ENCODE measurements at places on chromosomes 5 and 9.

GRCh38 chr5:103232393-103232999 is 26.1 kb upstream of the MACIR start:
- DNase-seq = no peak

DNA sequence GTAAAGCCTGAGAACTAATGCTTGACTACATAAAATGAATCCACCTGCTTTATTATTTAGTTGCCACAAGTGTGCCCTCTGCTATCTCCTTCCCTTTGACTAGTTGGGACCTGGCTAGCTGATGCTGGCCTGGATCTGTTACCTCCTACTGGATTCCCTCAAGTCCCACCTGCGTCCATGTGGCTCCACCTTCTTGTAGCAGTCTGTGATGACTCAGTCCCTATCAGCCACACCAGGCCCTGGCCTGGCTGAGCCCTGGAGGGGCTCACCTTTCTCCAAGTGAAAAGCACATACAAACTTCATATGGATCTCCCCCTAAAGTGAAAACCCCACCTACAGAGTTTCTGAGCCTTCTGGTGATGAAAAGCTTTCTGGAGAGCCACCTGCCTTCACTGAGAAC is 611.4 kb downstream of the SEMA5A start:
- no peak for DNase-seq

DNA sequence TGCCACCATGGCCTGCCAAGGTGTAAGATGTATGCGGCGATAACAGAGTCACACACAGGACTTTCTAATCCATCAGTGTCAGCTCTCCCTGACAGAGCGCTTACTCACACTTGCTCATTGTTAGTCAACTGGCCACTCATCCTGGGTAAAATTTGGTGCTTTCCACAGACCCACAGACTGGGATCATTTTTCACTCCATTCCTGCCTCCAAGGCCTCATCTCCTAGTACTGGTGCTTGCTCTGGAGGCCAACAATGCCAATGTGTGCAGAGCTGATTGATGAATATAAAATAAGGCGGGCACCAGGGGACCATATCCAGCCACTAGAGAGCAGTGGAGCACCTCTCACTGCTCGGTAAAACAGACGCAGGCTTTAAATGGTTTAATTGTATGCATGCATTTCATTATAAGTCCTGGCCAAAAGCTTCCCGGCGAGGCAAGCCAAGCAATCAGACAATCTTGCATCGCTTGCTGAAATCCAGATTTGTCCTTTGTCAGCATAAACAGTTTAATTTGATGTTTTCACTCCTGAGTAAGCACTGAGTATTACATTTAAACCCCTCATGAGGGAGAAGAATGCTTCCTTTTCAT is 22.3 kb downstream of the PSMB7 start:
- no peak for DNase-seq

DNA sequence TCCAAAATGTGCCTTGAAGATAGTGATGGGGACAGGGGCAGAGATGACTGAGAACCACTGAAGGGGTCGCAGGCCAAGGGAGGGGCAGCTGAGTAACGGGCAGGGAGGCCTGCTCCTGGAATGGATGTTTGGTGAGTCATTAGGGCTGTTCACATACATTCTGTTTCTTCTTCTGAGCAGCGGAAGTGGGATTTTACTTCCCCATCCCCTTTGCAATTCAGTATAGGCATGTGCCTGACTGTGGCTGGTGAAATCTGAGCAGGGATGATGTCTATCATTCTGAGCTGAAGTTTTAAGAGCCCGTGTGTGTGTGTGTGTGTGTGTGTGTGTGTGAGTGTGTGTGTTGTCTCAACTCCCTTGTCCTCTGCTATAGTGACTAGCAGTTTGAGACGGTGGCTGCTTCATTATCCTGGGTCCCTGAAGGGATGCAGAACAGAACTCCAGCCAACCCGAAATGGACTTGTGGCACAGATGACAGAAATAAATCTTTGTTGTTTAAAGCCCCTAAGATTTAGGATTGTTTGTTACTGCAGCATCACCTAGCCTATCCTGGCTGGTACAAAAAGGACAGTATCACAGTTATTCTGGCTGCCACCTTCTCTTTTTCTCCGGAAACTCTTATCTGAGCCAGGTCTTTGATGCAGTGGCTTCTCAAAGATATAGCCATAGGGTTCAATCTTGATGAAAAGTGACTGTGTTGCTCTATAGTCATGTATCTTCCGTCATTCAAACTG is 29.2 kb upstream of the TGFBI start:
- DNase-seq = no peak

DNA sequence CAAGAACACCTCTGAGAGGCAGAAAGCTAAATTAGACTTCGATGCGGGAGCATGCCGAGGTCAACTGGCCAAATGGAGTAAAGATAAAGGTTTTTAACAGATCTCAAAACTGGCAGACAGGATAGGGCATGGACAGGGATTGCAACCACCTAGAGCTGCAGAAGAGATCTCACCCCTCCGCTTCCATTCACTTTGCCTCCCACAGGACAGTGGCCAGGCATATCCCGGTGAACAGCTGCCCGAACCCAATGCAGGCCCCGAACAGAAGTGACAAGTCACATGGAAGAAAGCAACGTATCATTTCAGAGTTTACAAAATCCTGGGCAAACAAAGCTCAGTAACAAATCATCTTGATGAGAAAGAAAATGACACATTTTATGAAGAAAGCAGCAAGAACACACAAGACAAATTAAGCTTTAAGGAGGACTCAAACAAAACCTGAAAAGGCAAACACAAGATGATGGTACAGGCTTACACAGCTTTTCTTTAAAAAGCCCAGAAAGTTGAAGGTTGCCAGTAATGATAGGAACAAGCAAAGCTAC is 18.4 kb downstream of the RNF130 start:
- no peak for DNase-seq

DNA sequence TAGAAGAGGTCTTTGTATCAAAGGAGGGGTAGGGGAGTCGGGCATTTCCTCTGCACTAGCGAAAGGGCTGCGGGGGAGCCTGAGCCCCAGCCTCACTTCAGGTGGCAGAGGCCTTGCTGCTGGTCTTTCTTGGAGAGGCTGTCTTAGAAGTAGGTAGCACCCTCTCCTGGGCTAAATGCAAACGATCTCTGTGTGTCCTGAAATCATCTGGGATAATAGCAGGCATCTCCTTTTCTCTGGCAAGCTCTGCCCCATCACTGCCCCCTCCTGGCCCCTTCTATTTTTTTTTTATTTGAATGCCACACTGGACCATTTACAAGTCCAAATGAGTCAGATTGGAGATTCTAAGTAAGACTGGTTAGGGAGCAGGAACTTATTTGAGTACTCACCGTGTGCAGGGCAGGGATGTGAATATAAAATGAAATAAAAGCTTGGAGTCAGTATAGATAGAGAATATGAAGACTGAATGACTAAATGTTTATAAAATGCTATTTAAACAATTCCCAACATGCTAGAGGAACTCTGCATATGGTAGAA is 137.1 kb downstream of the FGF1 start:
- peak; percentile 10 for DNase-seq

GRCh38 chr9:91360551-91361290 is 997 bp downstream of the AUH start:
- no peak for DNase-seq

DNA sequence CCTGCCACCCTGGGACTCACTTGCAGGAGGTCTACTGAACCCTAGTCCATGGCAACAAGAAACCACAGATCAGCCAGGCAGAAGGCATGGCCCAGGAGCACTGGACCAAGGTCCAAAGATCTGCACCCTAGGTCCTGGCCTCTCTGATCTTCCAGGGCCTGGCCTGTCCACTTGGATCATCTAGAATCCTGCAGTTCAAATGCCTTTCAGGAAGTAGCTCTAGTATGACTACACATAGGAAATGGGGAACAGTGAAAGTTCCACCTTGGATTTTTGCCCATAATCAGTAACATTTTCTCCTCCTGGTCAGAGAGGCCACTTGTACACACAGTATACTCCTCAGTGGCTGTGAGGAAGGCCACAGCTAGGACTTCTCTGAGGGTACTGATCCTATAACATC is 11.5 kb downstream of the ANXA6 start:
- no peak for DNase-seq

DNA sequence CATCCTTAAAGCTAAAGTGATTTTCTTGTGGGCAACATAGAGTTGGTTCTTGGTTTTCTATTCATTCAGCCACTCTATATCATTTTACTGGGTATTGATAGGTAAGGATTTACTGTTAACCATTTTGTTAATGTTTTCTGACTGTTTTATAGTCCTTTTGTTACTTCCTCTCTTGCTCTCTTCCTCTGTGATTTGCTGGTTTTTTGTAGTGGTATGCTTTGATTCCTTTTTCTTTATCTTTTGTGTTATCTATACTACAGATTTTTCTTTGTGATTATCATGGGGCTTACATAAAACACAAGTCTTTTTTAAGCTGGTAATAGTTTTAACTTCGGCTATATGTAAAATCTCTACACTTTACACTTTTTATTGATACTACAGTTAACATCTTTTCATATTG is 43.3 kb downstream of the CREBRF start:
- DNase-seq = no peak

- DNase-seq = peak; percentile 43
Observed at GRCh38 chr5:19880859-19881436, 107.1 kb downstream of the CDH18 start.

GRCh38 chr5:172798422-172799215 is 27.6 kb upstream of the DUSP1 start:
- DNase-seq = no peak

- DNase-seq = no peak
Observed at GRCh38 chr5:109141222-109142200, 268.3 kb downstream of the PJA2 start.

DNA sequence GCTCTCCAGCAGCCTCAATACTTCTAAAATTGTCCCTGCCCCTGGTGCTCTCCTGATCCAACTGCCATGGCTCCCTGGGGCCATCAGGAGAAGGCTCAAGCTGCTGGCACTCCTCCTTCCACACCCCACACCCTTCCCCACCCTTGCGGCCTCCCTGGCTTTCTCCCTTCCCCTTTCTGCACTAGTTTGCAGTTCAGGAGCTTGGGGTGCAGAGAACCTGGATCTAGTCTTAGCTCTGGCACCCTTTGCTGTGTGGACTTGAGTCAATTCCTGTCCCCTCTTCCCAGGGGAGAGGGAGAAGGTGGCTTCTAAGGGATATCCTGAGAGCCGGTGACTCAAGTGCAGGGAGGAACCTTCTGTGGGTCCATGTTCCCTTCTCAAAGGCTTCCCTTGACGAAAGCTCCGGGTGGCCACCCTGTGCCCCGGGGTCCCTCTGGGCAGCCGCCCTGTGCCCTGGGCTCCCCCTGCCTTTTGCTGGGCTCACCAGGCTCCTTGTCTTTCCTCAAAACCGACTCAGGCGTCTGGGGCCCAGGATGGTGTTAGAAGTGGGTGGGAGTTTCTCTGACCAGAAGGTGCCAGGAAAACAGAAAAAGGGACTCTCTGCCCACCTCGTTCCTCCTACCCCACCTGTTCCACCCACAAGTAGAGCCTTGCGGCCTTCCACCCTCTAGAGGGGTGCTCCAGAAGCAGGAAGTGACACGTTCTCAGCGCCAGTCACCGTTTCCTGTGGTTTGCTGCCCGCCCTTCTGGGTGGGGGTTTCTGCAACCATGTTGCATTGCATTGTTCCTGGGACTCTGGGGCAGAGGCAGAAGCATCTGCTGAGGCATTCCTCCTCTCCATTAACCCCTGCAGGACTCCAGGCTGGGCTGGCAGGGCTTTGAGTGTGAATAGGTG is 15.0 kb downstream of the GLIPR2 start:
- no peak for DNase-seq

GRCh38 chr5:28374492-28374967 is 1336.1 kb upstream of the CDH9 start:
- DNase-seq = no peak

DNA sequence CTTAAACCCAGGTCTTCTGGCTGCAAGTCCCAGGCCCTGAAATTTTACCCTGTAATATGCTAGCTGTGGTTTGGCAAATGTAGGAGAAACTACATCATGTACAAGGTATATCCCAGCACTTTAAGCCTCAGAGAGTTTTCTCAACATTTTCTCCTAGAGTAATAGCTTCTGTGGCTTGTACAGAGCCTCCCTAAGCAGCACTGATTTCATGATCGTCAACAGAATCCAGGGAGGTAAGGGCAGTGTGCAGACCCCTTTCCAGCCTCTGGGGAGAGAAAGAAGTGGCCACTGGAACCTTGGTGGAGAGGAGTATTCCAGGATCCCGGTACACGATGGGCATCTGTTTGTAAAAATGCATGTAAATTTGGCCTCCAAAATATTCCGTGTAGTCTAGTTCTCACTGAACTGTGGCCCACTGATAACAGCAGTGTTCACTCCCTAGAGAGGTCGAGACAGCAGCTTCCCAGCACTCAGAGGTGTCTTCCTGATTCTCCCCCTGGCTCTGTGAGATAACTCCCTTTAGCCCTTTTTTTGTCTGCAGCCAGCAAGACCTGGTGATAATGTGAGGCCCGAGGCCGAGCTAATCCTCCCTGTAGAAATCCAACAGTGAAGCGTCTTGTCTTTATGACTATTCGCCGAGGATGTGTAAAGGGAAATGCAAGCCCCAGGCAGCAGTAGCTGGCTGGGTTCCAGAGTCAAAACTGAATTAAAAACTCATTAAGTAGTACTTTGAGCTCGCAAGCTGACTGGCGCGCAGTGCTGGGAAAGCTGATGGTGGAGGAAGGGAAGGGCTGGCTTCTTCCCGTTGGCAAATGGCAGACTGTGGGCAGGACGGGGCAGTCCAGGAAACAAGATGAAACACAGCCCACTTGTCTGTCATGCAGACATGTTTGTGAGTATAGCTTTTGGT is 59.0 kb downstream of the MAP1B start:
- DNase-seq = no peak

DNA sequence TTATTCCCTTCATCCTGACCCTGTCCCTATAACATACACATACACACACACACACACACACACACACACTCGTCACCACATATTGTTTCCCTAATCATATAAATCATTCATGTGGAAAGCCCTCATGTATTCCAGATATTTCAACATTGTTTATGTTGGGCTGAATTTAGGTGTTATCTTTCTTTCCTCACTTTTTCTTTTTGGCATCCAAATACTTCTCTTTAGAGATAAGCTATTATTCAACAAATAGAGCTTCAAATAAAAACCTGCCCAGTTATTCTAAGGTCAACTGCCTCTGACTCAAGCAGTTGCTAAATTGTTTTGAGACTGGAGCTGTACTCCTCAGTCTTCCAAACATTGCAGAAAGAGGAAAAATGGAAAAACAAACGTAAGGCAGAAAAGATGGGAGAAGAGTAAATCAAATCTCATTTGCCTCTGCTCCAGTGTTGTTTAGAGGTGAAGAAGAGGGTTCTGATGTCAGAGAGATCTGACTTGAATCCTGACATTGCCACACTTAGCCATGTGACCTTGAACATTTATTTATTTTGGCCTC is 215.7 kb downstream of the GAS1 start:
- no peak for DNase-seq

DNA sequence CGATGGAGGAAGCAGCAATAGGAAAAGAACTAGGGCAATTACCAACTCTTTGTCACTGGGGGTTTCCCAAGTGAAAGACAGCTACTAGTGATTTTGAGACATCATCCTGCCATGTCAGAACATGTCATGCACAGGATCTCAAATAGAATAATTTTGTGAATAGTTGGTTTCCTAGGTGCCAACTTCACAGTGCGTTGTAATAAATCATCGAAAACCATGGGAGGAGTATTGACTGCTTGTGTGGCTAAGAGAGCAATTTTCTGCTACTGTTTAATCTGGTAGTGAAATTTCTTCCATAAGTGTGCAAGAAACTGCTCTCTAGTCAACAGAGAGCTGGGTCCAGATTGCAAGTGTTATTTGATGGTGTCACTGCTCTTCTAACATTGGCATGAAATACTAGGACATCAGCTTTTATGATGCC is 168.6 kb downstream of the NNT start:
- no peak for DNase-seq

GRCh38 chr5:100430268-100431195 is 104.6 kb upstream of the FAM174A start:
- no peak for DNase-seq

- no peak for DNase-seq
Observed at GRCh38 chr5:150801117-150801927, 22.8 kb downstream of the SMIM3 start.
